ENCODE measurements at places on chromosomes 4 and X.

DNA sequence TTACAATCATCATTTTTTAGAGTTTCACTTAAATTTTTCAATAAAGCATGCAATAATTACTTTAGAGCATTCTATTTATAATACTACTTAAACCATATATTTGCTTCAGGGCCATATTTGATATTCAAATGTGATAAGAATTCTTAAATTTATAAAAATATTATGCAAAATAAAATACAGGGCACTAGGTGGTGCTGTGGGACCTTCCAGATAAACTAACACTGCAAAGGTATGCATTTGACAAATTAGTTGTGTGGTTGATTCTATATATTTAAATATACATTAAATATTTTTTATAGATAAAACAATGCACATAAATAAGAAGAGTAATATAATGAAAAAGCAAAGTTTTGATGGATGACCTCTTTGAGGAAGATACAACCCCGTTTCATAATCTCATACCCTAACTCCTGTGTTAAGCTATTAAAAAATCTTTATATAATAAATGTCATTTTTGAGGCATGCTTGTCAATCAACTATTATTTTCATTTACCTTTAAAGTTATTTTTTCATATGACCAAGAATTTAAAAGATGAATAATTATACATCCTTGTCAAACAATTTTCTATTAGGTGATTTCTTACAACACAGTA is 128.4 kb downstream of the REELD1 start:
- no peak for DNase-seq

DNA sequence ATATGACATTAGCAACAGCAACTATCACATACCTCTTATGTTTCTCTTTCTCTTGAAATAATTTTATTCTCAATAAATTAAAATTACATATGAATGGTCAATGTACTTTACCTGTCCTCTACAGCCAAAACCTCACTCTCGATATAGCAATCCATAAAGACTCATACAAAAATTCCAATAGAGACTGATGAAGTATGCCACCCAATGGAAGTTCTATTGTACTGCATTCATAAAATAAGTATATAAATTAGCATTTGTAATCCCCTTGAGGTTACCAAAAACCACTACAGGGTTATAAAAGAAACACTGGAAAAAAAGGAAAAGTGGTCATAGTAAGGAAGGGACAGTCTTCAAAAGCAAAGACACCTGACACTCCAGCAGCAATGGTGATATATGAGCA is 32.8 kb downstream of the CLDN2 start:
- DNase-seq: no peak

GRCh38 chrX:16202943-16203342 is 35.7 kb downstream of the MAGEB17 start:
- no peak for DNase-seq

GRCh38 chr4:173520921-173521466 is 9.0 kb downstream of the HAND2 start:
- no peak for DNase-seq

DNA sequence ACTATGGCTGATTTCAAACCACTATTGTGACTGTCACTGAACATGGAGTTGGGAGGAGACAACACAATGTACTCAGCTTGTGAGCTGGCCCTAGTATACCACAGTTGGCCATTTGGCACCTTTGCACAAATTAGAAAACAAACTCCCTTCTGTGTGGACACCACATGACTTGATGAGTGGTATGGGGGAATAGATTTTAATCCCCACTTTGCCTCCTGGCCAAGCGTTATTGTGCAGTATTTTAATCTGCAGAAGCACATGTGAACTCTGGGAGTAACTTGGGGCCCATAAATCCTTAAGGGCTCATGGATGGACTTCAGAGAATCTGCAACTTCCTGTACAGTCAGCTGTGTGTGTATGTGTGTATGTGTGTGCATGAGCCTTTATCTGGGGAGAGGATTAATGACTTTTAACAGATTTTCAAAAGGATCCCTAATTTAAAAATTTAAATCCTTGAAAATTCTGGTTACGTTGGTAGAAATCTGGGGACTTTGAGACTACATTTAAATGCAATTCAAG is 105.0 kb upstream of the PAQR3 start:
- DNase-seq: no peak

DNA sequence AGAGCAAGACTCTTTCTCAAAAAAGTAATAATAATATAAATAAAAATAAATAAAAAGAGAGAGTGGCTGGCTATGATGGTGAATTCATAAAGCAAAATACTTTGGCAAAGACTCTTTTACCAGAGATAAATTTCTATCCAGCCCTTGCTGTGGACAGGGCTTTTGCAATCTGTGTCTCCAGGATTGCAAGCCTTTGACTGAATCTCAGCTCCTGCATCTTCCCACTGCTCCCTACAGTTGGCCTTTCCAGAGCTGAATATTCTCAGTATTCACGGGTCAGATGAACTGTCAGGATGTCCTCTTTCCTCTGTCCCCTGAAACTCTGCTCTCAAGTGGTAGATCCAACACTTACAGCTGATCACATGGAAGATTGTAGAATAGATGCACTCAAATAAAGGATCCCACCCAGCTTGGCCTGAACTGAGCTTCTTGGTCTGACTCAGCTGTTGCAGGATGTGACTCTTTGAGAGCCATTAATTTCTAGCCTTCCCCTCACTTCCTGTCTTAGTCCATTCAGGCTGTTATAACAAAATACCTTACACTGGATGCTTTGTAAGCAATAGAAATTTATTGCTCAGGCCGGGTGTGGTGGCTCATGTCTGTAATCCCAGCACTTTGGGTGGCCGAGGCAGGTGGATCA is 123.4 kb upstream of the GUCY1A1 start:
- DNase-seq: no peak

DNA sequence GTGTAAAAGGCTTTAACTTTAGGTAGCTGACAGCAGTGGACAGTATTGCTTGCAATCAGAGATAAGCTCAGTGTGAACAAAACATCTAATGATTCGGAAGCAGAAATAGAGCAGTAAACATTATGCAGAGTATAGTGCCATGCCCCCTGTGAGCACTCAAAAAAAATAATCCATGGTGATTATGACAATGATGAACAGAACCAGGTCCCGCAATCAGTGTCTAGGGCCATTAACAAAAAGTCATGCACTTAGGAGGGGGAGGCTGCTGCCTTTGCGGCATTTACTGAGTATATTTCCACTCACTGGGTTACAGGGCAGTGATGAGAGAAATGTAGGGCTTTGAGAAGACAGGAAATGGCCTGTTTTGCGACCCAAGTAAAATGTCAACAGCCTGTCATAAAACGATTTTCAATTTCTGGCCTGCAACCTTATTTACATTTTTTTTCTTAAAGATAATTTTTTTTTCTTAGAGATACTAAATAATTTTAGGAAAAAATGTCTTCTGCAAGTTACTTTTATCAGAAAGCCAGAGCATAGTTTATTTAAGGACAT is 27.3 kb upstream of the NEIL3 start:
- DNase-seq: no peak

GRCh38 chr4:54802336-54802735 is 144.6 kb downstream of the KIT start:
- DNase-seq: no peak

GRCh38 chr4:7150036-7150635 is 42.2 kb upstream of the SORCS2 start:
- DNase-seq: no peak

DNA sequence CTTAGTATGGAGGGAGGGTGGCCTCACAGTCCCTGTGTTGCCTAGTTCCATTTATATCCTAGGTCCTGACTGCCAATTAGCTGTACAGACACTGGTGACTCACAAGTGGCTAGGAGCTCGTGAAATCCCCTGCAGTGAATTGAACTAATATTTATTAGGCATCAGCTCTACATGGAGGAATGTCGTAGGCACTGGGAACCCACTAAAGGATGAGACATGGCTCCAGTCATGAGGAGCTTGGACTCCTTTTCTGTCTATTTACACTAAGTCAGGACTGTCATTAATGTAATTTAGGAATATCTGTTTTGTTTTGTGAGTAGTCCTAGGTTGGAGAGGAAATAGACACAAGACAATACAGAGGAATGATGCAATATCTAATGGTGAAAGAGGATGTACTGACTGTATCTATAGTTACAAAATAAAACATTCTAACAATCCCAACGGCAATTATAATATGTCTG is 67.7 kb downstream of the MID1IP1 start:
- DNase-seq: no peak

DNA sequence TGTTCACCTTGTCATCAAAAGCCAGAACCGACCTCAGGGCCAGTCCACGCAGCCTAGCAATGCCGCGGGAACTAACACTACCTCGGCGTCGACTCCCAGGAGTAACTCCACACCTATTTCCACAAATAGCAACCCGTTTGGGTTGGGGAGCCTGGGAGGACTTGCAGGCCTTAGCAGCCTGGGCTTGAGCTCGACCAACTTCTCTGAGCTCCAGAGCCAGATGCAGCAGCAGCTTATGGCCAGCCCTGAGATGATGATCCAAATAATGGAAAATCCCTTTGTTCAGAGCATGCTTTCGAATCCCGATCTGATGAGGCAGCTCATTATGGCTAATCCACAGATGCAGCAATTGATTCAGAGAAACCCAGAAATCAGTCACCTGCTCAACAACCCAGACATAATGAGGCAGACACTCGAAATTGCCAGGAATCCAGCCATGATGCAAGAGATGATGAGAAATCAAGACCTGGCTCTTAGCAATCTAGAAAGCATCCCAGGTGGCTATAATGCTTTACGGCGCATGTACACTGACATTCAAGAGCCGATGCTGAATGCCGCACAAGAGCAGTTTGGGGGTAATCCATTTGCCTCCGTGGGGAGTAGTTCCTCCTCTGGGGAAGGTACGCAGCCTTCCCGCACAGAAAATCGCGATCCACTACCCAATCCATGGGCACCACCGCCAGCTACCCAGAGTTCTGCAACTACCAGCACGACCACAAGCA is 898 bp downstream of the UBQLN2 start:
- no peak for DNase-seq

GRCh38 chrX:46838974-46839480 is 2.2 kb downstream of the RP2 start:
- no peak for DNase-seq

GRCh38 chr4:74716436-74716765 is 77.9 kb downstream of the BTC start:
- no peak for DNase-seq

GRCh38 chr4:113849771-113850170 is 88.2 kb upstream of the CAMK2D start:
- no peak for DNase-seq

DNA sequence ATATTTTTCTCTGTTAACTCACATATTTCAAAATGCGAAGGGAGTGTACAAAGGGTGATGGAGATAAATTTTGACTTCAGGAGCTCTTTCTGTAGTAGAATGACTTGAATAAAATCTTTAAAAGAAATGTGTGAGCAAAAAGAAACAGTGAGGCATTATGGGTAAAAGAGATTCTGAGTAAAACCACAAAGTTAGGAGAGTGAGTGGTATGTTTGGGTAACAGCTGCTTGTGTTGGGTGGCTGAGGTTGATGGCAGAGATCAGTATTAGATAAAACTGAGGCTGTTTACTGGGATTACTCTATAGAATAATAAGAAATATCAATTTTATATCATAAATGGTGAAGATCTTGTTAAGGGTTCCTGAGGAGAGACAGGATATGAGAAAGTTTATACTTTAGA is 434.2 kb upstream of the AMOT start:
- no peak for DNase-seq

DNA sequence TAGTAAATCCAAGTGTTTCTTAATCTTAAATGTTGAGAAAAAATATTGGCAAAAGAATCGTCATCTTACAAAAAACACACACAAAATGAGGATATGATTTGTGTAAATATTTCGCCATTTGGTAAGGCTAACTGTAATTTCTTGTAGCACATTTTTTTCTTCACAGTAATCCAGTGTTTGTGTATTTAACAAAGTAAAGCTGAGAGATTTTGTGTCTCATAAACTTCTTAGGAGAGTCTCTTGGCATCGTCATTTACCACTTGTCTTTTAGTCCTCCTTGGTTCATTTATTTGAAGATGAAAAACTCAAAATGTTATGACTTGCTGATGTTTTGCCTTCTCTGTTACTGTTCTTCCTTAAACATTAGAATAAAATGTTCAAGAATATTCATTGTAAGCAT is 326.7 kb upstream of the PITX2 start:
- no peak for DNase-seq

GRCh38 chrX:79169484-79169883 is 25.0 kb downstream of the GPR174 start:
- no peak for DNase-seq

GRCh38 chrX:23883737-23884354 is 23.9 kb downstream of the APOO start:
- no peak for DNase-seq

DNA sequence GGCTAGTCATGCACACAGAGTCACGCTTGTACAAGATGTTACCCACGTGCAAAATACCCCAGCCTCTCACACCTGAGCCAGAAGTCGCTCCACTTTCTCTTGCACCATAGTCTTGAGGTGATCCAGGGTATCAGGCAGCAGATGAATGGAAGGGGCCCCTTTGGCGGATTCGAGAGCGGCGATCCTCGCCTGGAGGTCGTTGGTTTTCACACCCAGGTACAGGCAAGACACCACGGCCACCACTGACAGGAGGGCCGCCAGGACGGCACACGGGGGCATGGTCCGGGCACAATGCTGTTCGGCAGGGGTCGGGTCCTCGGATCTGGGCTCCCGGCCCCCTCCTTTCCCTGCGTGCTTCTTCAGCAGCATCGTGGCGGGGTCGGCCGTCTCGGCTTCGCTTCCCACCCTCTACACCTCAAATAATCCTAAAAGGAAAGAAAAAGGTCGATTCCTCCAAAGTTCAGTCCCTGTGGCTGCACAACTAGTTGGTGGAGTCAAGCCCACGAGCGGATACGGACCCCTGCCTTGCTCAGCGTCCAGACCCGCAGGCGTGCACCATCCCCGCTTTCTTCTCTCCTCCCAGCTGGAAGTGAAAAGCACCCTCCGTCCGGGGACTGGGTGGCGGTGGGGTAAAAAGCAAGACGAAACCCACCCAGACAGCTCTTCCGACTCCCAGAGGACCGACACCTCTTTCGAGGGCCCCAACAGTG is 652 bp downstream of the COL25A1 start:
- no peak for DNase-seq

- peak; percentile 40 for DNase-seq
These were observed 4.2 kb upstream of the ZNF157 start for GRCh38 chrX:47366041-47366722.

- no peak for DNase-seq
These were observed 123.8 kb upstream of the CXCL13 start for GRCh38 chr4:77481856-77482255.

- DNase-seq: no peak
These were observed 27.3 kb downstream of the DDX60 start for GRCh38 chr4:168291242-168291641.

DNA sequence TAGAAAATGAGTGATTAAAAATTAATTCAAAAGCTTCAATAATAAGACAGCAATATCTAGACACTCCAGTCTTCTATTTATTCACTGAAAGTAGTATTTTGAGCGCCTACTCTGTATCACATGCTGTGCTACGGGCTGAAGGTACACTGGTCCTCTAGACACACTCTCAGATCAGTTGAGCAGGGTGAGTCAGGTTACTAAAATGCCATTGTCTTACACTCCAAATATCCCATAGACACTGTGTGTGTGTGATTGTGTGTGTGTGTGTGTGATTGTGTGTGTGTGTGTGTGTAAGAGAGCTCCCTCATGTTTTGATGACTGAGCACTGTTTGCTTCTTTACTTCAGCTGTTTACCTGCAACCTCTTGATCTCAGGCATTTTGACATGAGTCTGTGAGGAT is 342.8 kb upstream of the BOD1L1 start:
- DNase-seq: no peak

Data from NCI-H2081 treated with DMSO at 0.1 percent for 48 hours (cell line).